NCI-H526 (cell line): ENCODE measurements at places on chromosomes 12 and 14.

DNA sequence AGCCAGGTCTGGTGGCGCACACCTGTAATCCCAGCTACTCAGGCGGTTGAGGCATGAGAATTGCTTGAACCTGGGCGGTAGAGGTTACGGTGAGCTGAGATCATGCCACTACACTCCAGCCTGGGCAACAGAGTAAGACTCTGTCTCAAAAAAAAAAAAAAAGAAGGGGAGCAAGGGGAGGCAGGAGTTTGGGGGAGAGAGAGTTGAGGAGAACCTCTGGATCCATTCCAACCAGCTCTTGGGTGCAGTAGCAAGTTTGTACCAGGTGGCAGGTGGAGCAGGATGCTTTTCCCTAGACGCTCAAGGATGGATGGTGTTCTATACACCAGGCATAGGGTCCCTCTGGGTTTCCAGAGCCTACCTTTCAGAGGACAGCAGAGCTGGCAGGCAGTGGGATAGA lies 1.9 kb downstream of the NFE2 start:
- no peak for DNase-seq

DNA sequence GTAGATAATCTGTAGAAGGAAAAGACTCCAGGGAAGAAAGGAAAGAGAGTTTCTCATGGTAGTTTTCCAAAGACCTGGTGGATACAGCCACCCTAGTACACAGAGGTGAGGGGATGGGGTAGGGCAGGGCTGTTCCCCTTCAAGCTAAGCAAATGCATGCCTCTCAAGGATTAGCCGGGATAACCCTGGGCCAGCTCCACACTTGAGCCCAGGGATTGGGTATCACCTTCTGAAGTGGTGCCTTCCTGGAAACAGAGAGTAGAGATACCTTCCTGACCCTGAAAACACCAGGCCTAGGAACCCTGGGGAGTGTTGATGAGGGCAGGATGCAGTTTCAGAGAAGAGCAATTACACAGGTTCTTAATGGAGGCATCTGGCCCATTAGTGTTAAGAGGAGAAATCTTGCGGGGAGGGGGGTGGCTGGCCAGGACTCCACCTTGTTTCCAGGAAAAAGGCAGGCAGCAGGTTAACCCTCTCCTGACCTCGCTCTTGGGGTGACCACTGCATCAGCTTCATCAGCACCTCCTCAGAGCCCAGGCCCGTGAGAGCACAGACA lies 106.9 kb upstream of the TMEM233 start:
- DNase-seq = no peak

DNA sequence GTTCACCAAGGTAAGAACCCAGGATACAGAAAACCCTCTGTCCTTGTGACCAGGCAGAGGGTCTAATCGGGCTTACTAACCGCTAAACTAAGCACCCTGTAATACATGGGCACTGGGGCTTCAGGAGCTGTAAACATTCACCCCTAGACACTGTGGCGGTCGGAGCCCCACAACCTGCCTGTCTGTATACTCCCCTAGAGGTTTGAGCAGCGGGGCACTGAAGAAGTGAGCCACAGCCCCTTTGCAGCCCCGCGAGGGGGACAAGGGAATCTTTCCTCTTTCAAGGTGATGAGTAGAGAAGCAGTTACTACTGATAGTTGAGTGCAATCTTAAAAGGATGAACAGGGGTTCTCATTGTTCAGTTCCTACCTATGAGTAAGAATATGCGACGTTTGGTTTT lies 397.2 kb downstream of the AEBP2 start:
- DNase-seq = no peak

DNA sequence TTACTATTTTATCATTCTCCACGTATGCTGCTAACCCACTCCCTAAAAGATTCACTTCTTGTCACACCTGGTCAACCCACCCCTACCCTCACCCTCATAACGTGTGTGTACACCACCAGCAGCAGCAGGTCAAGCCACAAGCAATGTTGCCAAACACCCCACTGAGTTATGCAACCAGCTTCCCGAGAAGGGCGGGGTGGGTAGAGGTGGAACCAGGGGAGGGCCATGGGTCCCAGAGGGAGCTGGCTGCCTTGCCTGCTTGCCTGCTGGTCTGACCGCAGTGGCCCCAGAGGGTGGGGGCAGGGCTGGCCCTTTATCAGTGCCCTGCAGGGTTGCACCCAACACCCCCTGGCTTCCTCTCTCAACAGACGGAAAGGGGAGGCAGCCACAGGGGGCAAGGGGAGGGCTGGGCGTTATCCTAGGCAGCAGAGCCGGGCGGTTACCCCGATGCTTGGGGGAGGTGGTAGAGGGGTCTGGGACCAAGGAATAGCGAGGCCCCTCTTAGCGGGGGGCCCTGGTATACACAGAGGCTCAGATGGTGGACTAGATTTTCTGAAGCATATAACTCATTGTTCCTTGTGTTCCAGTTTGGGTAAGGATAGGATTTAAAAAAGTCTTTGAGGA lies 3.5 kb upstream of the NFE2 start:
- no peak for DNase-seq

DNA sequence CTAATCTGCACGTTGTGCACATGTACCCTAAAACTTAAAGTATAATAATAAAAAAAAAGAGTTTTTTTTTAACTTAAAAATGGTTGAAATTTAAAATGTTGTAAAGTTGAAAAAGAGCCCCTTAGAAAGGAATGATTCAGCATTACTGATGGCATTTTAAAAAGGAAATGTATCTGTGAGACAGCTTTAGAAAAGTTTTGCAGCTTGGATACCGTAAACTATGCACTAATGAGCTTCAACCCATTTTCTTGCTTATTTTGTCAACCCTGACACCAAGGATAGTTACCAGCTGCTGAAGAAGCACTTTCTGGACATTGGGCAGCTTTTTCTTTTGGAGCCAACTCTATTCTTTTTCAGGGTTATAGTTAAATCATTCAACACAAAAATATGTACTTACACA lies 4.3 kb downstream of the BICD1 start:
- no peak for DNase-seq

GRCh38 chr12:1880153-1880845 lies 38.2 kb downstream of the CACNA2D4 start:
- DNase-seq = no peak

DNA sequence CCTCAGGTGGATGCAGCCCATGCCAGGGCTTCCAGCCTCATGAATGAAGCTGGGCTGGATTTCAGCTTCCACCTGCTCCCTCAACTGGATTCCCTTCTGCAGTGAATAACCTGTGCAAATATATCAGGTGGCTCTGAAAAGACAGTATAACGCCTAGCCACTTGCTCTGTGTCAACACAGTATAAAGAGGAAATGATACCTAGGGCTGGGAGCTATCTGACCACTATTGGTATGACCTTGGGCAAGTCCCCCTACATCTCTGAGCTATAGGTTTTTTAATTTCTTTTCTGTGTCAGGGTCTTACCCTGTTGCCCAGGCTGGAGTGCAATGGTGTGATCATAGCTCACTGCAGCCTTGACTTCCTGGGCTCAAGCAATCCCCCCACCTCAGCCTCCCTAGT lies 19.8 kb downstream of the ISM2 start:
- no peak for DNase-seq

DNA sequence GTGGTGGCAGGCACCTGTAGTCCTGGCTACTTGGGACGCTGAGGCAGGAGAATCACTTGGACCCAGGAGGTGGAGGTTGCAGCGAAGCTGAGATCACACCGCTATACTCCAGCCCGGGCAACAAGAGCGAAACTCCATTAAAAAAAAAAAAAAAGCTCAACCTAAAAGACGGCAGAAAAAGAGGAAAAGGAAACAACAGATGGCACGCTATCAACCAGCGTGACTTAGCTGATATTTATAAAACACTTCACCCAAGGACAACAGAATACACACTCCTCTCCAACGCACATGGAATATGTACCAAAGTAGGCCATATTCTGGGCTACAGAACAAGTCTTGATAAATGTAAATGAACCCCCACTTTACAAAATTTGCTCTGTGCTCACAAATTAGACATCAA lies 34.0 kb upstream of the CLMN start:
- no peak for DNase-seq

- peak; percentile 87 for DNase-seq
These were observed 95.6 kb downstream of the GAS2L3 start for GRCh38 chr12:100668945-100669536.

DNA sequence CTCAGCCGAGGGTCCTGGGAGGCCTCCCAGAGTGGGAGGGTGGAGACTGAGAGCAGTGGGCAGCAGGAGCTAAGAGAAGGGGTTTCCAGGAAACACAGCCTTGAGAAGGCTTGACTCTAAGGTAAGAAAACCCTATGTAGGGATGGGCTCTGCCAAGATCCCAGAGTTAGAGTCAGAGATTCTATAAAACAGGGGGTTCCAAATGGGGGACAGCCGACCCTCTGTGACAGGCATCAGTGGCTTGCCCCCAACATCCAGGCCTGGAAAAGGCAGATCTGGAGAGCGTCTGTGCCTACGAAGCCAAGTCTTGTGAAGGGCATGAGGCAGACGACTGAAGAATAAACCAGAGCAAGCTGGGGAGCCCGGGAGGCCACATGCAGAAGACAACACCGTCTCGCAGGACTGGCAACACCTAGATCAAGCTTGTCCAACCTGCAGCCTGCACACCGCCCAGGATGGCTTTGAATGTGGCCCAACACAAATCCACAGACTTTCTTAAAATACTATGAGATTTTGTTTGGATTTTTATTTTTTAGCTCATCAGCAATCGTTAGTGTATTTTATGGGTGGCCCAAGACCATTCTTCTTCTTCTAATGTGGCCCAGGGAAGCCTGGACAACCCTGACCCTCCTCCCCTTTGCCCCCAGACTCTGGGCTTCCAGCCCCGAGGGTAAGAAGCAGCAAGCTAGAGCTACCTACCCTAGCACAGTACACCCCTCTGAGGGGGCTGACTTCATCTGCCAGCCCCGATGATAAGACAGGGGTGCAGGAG lies 42.1 kb downstream of the PRMT8 start:
- no peak for DNase-seq

DNA sequence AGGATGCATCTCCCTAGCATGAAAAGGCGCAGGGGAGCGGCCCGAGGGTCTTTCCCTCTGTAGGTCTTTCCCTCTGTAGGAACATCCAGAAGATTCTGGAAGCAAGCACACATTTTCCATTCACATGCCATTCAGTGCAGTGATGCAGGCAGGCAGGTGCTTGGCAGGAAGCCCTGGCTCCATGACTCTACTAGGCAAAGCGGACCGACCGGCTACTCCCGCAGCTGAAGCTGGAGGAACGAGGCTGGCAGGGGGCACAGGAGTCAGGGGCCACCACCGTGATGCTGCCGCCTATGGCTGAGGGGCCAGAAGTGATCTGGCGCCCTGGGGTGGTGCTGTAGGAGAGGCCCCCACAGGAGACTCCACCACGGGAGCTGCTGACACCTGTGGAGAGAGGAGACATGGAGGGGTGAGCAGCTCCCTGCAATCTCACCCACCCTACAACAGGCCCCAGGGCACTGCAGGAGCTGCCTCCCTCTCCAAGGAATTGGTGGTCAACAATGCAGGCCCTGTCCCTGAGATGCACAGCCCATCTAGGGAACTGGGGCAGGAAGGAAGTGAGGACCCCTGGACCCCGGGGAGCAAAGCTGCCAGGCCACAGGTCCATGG lies 6.5 kb downstream of the KRT85 start:
- no peak for DNase-seq

GRCh38 chr14:33993246-33993645 lies 42.4 kb upstream of the EGLN3 start:
- DNase-seq = no peak

DNA sequence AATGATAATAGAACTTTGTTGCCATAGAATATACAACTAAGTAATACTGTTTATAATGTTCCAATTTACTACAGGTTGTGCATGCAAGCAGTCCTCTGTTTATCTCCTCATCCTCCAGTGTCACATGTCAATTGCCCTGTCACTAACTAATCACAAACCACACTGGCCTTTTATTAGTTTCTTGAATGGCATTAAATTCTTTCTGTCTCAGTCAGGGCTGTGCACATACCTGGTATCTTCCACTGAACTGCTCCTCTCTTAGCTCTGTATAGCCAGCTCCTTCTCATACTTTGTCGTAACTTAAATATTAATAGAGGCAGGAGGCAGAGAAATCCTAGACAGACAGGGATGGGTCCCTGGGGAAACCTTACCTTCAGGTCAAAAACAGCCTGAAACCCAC lies 24.0 kb downstream of the GABARAPL1 start:
- DNase-seq = no peak

DNA sequence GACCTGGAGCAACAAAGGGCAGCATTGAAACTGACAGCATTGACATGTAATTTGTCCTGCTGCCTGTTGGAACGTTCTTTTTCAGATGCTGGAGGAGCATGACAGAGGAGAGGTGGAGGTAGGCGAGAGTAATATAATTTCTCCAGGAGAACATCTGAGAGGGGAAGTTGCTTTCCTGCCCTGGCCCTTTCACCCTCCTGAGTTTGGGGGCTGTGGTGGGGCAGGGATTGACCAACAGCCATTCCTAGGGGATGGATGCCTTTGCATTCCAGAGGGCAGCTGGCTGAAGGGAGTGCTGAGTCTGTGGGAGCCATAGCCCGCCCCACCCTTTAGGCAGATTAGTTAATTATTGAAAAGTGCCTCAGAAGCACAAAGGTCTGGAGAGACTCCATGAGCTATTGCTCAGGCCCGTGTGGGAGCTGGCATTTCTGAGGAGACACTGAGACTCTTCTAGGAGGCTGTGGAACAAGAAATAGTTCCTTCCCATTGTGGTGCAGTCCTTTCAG lies 73.5 kb downstream of the ARF6 start:
- DNase-seq = no peak

DNA sequence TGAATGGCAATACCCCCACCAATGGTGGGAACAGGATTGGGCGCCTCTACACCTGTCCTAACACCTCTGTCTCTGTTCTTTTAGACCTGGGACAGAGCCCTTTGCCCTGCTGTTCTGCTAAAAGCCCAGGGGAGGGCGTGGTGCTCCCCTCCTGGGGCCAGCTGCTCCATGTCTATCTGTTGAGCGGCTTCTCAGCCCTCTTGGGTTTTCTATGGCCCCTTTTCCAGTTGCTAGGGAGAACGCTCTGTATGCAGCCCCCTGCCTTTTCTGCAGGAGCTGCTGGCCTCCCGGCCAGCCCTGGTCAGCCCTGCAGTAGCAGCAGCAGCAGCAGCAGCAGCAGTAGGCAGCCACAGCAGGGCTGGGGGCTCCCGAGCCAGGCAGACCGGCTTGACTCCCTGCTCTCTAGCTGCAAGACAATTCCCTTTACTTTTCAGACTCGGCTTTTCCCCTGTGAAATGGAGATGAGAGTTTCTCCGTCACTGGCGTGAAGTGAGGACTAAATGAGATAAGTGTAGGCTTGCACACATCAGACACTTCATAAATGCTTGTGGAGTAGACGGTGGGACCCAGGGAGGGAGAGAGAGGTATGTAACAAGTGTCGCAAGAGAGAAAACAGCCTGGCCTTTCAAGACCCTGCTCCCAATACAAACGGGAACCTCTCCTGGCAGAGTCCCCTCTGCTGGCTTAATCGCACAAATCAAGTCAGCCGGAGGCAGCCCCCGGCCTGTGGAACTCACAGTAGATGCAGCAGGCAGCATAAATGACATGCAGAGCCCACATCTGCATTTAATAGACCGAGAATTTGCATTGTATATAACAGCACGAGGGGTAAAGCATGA lies 1.0 kb downstream of the RTL1 start:
- peak; percentile 33 for DNase-seq

GRCh38 chr14:74963705-74964271 lies 8.4 kb upstream of the PGF start:
- DNase-seq = no peak

GRCh38 chr14:96852823-96853422 lies 55.7 kb downstream of the VRK1 start:
- DNase-seq = peak; percentile 62

GRCh38 chr12:50723865-50724264 lies 40.0 kb upstream of the ATF1 start:
- DNase-seq = no peak
